ENCODE measurements at places on chromosomes 1 and 21. TPM values are rescaled to one million over a fixed set of nuclear protein-coding genes. Genes with fewer than 3 reads are reported as not detected.

DNA sequence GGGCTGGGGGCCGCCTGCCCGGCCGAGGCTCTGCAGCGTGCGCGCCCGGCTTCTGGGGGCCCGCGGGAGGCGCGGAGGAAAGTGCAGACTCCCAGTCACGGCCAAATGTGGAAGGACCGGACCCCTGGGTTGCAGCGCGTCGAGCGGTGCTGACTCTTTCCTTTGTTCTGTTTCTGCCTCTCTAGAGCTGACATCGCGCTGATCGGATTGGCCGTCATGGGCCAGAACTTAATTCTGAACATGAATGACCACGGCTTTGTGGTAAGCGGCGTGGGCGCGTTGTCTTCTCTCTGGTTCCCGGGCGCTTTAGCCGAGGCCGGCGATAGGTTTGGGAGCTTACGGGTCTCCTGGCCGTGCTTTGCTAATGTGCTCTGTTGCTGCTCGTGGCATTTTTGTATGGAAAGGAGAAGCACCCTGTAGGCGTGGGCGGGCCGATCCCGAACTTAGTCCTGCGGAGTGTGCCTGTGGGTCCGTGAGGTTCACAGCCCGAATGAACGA, 629 bp downstream of the PGD start:
- DNase-seq = peak; percentile 69

- peak; percentile 51 for DNase-seq
Observed at GRCh38 chr1:226549937-226550671, 1.5 kb downstream of the STUM start.

- no peak for DNase-seq
Observed at GRCh38 chr1:73674945-73675561, 522.9 kb downstream of the LRRIQ3 start.

The GJB4 gene
- polyA plus RNA-seq = not detected

The LINGO4 gene
- polyA plus RNA-seq = 0.09 TPM

The CNR2 gene
- polyA plus RNA-seq = not detected

GRCh38 chr1:184156521-184157393, 105.2 kb downstream of the TSEN15 start:
- DNase-seq = no peak

GRCh38 chr21:26916799-26917198, 50.1 kb downstream of the ADAMTS5 start:
- DNase-seq = no peak

GRCh38 chr1:151393583-151393982, 5.8 kb upstream of the PSMB4 start:
- DNase-seq = no peak

GRCh38 chr1:205075642-205076155, 8.6 kb downstream of the TMEM81 start:
- DNase-seq = no peak

GRCh38 chr1:1069056-1069710, 4.9 kb downstream of the RNF223 start:
- DNase-seq = peak; percentile 86

- DNase-seq = no peak
Observed at GRCh38 chr1:75136921-75137641, 2.9 kb downstream of the LHX8 start.

The MROH7 gene
- polyA plus RNA-seq = 4.9 TPM

DNA sequence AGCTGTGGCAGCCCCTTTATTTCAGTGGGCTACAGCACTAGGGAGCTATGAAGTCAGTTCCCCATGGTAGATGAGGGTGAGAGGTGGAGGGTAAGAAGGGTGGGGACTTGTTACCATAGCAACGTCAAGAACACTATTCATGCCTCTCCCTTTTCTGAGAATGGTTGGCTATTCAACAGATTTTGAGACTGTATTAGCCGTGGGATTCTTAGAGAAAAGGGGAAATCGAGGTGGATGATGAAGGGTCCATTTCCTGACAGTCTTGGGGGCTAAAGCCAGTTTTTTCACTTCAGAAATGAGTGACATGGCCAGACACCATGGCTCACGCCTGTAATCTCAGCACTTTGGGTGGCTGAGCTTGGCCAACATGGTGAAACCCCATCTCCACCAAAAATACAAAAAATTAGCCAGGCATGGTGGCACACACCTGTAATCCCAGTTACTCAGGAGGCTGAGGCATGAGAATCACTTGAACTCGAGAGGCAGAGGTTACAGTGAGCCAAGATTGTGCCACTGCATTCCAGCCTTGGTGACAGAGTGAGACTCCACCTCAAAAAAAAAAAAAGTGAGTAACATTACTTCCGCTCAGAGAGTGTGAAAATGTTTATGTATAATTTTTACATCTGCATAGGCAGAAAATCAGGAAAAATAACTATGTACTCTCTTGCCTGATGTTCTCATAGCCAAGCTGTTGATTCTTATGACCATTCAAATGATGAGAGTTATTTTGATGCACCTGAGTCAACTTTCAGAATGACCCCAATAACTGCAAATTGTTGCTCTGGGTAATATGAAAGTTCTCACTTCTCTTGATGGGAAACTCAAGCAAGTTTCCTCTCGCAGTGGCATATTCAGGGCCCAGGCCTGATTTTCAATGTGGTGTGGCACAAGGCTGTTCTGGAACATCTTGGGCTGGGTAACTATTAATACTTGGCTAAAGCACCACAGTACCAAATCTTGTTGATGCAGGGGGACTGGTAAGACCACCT, 23.2 kb upstream of the RGSL1 start:
- DNase-seq = no peak

GRCh38 chr1:117527566-117528102, 78.2 kb upstream of the TENT5C start:
- no peak for DNase-seq

The GUCA2B gene
- polyA plus RNA-seq = not detected

GRCh38 chr1:238377280-238377919, 486.7 kb upstream of the ZP4 start:
- no peak for DNase-seq
